Suprapubic skin (tissue), 4 donors: ENCODE measurements at places on chromosomes 2 and 18.

GRCh38 chr2:239009589-239009961 lies 161.7 kb downstream of the TWIST2 start:
- peak; percentile 72 for DNase-seq

- no peak for DNase-seq
Measured at GRCh38 chr2:9995059-9995458, 43.6 kb downstream of the GRHL1 start.

GRCh38 chr2:210227290-210228088 lies 2.2 kb upstream of the ACADL start:
- no peak for DNase-seq

DNA sequence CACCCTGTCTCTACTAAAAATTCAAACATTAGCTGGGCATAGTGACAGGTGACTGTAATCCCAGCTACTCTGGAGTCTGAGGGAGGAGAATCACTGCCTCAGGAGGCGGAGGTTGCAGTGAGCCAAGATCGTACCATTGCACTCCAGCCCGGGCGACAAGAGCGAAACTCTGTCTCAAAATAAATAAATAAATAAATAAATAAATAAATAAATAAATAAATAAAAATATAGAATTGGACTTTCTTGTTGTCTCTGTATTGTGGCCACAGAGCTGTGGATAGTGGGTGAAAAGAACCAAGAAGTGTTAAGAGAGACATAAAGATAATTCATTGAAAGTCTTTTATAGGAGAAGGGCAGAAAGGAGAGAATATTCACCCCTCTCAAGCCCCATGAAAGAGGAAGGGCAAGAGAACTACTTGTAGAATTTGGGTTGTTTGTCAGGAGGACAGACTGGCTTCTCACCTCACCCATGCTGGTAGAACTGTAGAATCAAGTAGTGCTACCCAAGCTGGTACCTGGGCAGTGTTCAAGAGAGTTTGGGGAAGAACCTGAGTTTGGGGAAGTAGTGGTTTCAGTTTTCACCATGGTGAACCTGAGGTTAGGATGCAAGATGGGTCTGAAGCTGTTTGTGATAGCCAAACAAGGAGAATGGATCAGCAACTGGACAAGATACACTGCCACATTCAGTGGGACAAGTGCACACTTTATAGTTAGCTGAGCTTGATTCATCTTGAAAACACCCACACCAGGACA lies 256.5 kb downstream of the CD226 start:
- DNase-seq: no peak

DNA sequence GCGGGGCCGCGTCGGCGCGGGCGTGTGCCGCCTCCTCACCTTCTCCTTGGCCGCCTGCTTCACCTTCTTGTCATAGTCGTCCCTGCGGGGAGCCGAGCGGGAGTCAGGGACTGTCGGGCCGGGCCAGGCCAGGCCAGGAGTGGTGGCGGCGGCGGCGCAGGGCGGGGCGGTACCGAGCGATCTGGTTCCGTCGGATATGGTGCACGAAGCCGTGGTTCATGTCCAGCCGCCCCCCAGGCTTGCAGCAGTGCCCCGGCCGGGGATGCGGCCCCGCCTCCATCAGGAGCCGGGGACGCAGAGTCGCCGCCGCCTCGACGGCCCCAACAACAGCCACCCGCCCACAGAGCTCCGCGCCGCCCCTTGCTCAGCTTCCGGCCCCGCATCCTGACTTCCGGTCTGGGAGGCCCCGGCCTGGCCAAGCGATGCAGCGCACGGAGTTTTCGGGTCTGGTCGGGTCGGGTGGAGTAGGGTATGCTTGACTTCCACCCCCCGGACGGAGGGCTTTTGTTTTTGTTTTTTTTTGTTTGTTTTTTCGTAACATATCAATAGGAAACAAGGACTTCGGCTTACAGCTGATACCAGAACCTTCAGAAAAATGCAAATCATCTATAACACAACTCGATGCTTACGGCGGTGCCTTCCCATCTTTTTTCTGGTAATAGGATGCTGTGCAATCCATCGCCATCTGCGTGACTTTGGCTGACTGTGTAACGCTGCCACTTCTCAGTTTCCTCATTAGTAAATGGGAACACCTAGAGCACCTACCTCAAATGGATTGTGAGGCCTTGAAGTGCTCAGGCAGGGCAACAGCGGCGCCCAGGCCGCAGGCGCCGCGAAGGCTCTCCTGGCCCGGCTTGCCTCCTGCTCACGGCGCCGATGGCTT lies at the start of gene C2orf68:
Gene C2orf68, minus strand, starts transcription at position 362 of the 883 bp plus-strand sequence. Its CDS starts 82 bp downstream, at position 280.
- peak; percentile 97 for DNase-seq

DNA sequence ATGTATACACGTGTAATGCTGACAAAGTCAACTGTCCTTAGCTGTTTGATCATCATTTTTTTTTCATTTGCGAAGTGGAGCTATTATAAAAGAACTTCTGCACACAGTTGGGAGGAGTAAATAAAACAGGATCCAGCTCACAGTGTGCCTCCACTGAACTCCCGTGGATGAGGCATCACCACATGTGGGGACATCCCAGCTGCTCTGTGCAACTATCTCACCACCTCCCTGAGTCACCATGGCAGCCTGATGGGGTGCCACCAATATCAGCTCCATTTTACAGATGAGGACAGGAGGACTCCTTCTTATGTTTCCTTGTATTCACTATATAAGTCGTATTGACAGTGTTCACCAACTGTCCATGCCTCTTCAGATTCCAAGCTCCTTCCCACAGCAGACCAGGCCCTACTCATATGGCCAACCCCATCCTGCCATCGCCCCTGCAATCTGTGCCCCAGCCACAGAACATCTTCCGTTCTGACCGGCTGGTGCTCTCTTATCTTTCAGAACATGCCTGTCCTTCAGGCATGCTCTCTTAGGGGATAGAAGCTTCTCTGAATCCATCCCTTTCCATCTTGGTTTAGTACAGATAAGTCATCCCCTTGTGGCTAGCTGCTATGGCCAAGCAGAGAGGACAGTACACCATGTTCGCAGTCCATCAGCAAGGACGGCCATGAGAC lies 288.1 kb downstream of the RNF144A start:
- no peak for DNase-seq

- no peak for DNase-seq
Measured at GRCh38 chr18:58267493-58267892, 223.5 kb downstream of the NEDD4L start.

DNA sequence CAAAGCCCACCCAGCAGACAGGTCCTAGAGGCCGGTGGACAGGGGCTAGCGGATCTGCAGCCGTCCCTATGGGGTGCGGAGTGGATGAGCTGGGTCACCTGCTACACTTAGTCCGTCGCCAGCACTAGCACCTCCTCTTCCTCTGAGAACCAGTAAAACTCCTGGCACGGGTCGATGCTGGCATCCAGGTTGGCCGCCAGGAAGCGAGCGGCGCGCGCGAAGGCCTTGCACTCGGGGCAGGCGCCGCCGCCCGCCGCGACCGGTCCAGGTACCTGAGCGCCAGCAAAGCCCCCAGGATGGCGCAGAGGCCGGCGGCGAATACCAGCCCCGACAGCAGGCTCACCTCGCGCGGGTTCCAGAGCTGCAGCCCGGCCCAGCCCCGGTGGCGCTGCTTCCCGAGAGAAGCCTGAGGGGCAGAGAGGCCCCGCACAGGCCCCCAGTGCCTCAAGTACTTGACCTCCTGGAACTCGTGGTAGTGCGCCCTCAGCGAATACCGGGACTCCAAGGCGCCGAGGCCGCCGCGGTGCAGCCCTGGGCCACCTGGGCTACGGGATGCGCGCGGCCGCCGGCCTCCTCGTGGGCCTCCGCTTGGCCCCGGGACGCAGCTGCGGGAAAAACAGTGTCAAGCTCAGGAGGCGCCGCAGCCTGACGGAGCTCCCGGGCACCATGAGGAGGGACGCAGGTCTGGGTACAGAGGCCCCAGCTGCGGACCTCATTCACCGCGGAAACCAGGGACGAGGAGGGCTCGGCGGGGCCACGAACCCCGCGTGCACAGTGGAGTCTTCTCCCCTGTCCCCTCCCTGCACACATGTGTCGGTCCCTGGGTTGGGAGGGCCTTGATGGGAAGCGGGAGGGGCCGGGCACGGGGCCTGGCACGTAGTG lies 27.5 kb upstream of the ALPP start:
- peak; percentile 54 for DNase-seq

DNA sequence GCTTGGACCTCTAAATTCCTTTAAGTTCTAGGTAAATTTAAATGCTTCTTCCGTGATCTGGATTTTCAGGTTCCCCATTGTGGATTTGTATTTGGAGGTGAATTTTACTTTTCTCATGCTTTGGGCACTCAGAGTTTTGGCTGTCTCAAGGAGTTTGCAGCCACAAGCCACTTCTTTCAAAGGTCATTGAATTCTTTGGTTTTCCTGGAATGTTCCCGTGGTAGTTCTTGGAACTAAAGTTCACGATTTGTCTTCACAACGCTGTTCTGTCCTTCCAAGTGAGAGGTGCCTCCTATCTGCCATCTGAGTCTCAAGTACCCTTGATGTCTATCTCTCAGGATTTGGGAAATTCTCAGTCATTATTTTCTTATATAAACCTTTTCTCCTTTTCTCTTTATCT lies 1438.7 kb upstream of the ZEB2 start:
- no peak for DNase-seq

DNA sequence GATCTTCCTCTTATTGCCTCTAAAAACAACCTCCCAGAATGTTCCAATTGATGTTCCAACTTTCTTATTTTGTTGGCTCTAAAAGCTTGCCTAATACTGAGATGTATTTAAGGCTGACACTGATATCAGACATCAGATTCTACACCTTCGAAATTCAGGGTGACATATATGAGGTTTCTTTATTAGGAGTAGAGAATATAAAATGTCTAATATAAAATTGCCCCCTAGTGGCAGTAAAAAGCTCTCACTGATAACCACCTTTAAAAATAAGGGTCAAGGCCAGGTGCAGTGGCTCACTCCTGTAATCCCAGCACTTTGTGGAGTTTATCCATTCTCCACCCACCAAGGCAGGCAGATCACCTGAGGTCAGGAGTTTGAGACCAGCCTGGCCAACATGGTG lies 789.7 kb upstream of the SLC39A10 start:
- DNase-seq: no peak

DNA sequence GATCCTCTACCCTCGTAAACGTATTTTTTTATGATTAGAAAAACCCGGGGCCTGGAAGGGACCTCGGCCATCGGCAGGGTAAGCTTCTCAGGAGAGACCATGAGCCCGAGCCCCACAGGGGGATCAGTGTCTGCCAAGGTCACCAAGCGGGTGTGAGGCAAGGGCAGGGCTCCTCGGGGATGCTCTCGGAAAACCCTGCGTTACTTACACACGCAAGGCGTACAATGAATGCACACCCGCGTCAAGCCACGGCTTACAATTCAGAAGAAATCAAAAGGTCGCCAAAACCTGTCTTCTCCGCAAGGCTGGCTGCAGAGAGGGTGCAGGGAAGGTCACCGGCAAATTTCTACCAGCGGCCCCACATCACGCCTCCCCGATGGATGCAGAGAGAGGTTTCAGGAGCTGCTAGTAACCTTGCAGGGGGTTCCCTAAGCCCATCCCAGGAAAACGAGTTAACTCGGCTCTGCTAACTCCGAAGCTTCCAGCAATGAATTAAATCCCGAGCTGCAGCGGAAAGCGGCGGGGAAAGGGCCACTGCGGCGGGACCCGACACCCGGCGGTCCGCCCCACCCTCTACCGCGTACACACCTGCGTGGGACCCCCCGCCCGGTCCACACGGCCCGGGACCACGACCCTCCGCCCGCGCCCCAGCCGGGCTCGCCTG lies 638 bp downstream of the ST3GAL5 start:
- DNase-seq: no peak

DNA sequence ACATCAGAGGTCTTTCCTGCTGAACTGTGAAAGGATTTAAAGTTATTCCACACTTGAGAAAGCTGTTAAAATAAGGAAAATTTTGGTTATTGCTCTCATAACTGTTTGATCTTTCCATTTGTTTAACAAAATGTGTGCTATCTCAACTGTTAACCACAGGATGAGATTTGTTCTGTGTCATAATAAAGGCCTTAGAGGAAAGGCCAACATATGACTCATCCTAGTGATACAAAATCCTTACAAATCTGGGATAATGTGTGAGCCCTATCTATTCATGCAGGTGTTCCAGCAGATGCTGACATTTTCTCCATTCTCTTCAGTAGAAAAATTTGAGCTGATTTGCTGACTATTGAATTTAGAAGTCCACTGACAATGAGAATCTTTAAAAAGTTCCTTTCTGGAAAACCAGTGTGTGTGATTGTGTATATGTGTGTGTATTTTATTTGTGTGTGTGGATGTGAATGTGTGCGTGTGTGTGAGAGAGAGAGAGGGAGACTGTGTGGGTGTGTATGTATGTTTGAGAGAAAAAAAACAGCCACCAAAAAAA lies 1111.9 kb upstream of the GYPC start:
- no peak for DNase-seq

GRCh38 chr2:240419723-240420122 lies 15.7 kb upstream of the GPC1 start:
- peak; percentile 13 for DNase-seq

- no peak for DNase-seq
Measured at GRCh38 chr18:57579934-57580333, 6.6 kb downstream of the FECH start.

DNA sequence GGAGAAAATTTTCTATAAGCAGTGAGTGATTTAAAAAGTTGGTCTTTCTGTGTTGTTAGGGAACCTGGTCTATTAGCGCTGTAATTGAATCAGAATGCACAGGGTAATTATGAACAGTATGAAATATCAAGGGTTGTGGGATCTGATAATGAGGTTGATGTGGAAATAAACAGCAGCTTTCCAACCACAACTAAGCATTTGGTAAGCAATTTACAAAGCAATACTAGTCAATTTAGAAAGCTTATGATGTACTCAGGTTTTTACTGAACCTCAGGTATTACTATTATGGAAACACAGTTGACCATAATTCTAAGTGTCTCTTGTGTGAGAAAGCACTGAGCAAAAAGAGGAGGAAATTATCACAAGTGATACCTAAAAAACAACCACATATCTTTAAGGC lies 11.0 kb upstream of the SMCHD1 start:
- DNase-seq: no peak

GRCh38 chr18:67151366-67151765 lies 365.2 kb downstream of the DSEL start:
- no peak for DNase-seq
